ENCODE measurements at places on chromosomes 1 and 21. TPM values are rescaled to one million over a fixed set of nuclear protein-coding genes. Genes with fewer than 3 reads are reported as not detected.
A peak's percentile ranks its signal among the peaks of the same experiment; 100 is the strongest.

C4BPA gene
- not detected for total RNA-seq

RUNX3 gene
- 2.5 TPM for total RNA-seq

BCL2L15 gene
- 92.5 TPM for total RNA-seq

MYOM3 gene
- total RNA-seq = 3.3 TPM

DNA sequence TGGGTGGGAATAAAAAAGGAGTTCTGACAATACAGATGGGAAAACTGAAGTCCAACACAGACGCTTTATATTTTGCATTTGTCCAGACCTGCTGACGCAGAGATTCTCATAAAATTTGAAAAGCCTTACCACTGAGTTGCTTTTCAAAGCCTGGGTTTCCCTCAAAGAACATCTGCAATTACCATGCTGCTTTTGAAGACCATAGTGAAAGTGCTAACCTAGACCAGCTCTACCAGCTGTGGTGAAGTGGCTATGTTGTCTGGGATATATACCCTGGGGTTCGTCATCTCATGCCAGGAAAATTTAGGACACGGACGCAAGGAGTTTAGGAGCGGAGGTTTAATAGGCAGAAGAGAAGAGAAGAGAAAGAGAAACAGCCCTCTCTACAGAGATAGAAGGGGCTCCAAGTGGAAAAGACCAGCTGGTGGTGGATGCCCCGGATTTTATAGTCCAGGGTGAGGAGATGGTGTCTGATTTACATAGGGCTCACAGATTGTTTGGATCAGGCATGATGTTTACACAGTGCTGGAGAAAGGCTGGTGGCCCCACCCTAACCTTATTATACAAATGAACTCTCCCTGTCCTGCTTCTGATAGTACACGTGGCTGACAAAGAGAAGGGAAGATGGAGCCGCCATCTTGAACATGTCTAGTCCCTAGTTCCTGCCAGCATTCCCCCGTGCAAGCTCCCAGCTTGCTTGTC, 73.8 kb downstream of the AK4 start:
- H3K36me3 ChIP-seq = no peaks in the 10 kb centered on the region
- H3K27ac ChIP-seq = no peak overlapping the region
- no peak overlapping the region for H3K4me3 ChIP-seq
- H3K4me1 ChIP-seq = no peaks in the 10 kb centered on the region
- no peak for DNase-seq
- H3K27me3 ChIP-seq = no peaks in the 10 kb centered on the region

- no peaks in the 10 kb centered on the region for H3K4me1 ChIP-seq
- no peak overlapping the region for H3K4me3 ChIP-seq
- H3K27ac ChIP-seq = no peak overlapping the region
- H3K27me3 ChIP-seq = no peaks in the 10 kb centered on the region
Observed at GRCh38 chr21:15122241-15122640, 57.4 kb upstream of the NRIP1 start.

- no peaks in the 10 kb centered on the region for H3K4me1 ChIP-seq
- H3K36me3 ChIP-seq = no peaks in the 10 kb centered on the region
- H3K4me3 ChIP-seq = no peak overlapping the region
- DNase-seq = peak; percentile 20
Observed at GRCh38 chr1:50368179-50369007, 54.9 kb downstream of the DMRTA2 start.

GRCh38 chr1:5682626-5683225, 309.5 kb downstream of the NPHP4 start:
- H3K4me1 ChIP-seq = peaks cover 2% of the 10 kb centered on the region
- no peak for DNase-seq
- H3K36me3 ChIP-seq = no peaks in the 10 kb centered on the region
- H3K27me3 ChIP-seq = no peaks in the 10 kb centered on the region
- no peak overlapping the region for H3K4me3 ChIP-seq

DNA sequence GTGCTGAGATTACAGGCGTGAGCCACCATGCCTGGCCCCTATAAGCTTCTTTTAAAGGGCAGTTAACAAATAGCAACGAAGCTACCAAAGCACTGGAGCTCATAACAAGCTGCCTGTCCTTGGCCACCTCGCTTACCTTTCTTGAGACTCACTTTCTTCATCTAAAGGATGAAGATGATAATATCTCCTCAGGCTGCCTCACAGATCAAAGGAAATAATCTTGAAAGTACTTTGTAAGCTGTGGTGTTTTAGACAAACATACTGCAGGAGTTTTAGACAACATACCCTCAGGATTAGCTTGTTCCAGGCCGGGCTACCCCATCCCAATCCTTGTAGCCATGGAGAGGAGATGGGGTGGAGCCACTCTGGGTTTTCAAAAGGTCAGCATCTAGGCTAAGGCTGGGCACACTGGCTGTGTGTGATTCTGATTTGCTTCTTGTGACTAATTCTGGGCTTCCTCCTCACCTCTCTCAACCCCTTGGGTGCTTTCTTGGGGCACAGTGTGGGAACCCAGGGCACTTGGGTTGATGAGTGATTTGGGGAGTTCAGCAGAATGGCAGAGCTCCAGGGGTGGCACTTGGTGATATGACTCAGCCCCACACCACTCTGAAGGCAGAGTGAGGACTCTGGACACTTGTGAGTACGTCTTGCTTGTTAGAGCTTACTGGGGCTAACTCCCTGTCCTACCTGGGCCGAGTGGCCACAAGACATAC, 5.2 kb downstream of the GPR25 start:
- no peaks in the 10 kb centered on the region for H3K36me3 ChIP-seq
- H3K27me3 ChIP-seq = peaks cover 1% of the 10 kb centered on the region
- no peak overlapping the region for H3K27ac ChIP-seq
- peak; percentile 2 for DNase-seq
- no peak overlapping the region for H3K4me3 ChIP-seq
- H3K4me1 ChIP-seq = peaks cover 4% of the 10 kb centered on the region

GRCh38 chr1:173163222-173163621, 43.9 kb downstream of the TNFSF4 start:
- H3K4me1 ChIP-seq = no peaks in the 10 kb centered on the region
- H3K4me3 ChIP-seq = no peak overlapping the region
- no peaks in the 10 kb centered on the region for H3K36me3 ChIP-seq
- no peaks in the 10 kb centered on the region for H3K27me3 ChIP-seq
- H3K27ac ChIP-seq = no peak overlapping the region

Measured in prostate gland (tissue), 2 donors.